Activated T-cell treated with anti-CD3 and anti-CD28 coated beads, Interleukin-2, amount 50 U/mL, for 4 hours (primary cell): ENCODE measurements at places on chromosomes 12 and 14.

DNA sequence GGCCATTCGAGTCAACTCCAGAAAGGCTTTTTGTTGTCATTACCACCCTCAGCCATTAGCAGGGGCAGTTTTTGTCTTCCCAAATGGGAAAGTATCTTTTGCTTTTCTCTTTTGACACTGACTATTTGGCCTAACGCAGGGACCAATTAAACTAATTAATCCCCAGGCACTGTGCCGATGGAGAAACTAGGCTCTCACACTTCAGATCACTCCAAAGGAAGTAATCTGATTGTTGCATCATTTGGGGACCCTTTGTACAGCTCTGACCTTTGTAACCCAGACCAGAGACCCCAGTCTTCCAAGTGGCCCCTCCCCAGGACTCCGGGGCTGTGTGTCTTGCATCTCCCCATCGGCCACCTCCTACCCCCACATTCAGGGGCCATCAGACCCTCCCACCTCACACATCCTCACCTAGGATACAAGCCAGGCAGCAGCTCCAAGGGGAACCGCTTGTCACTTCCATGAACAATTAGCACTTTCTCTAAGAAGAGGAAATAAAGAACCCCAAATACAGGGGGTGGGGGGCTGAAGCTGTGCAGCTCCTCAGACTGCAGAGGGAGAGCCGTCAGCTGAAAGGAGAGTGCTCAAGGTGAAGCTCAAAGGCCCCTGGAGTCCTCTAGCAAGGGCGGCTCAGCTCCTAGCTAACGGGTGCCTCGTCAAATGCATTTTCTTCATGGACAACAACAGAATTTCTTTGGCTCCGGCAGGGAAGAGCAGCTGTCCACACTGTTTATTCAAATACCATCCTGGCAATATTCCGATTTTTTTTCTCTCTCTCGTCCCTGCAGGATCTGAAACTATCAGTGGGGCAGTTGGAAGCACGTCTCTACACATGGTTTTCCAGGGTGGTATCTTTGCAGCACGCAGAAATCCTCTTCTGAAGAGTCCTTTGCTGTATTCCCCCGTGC is 64.3 kb upstream of the DIO3 start:
- DNase-seq = no peak

- DNase-seq = no peak
Observed at GRCh38 chr12:998020-998874, 7.2 kb downstream of the ERC1 start.

DNA sequence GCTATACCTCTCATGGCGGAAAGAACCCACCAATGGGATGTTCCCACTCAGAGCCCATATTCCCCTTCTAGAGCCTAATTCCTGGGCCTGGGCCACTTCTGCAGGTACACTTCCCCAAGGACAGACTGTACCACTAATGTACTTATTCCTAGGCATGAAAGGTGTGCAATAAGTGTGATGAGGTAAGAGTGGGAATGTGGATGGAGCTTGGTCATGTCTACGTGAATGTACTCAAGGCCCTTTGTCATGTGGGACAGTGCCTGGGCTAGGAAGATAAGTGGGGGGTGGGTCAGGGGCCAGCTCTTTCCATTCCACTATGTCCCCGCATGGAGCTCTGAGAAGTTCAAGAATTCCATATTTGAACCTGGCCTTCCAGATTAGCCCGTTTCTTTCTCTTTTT is 63.4 kb upstream of the FUT8 start:
- no peak for DNase-seq

GRCh38 chr12:63037746-63038712 is 103.1 kb upstream of the PPM1H start:
- no peak for DNase-seq

DNA sequence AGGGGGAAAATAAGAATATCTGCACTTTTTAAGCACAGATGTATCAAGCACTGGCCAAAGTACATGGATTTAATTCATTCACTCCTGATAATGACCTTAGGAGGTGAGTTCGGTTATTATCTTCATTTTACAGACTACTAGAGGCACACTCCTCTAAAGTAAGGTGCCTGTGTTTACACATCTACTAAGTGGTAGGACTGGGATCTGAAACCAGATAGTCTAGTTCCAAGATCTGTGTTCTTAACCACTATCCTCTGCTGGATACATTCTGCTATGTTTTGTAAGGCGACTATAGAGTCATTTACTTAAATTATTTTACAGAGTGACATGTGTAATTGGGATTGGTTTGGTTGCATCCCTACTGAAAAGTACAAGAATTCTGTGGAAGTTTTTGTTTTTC is 175.3 kb downstream of the ESR2 start:
- no peak for DNase-seq

DNA sequence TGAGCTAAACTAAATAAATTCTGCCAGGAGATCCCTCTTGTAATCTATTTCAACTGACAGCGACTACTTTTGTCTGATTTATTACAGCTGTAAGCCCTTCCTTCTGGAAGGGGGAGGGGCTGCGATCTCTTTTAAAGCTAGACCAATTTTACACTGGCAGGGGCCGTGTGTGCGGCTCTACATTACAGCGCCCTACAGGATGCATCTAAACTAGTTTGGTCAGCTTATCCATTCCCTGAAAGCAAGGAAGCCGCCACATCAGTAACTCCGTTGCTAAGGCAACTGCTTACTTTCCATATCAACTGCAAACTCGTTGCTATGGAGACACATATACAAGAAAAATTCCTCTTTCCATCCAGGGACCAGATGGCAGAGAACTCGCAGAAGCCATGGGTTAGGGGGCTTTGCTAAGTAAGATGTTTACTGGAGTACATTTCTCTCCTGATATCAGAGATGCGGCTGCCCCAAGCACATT is 17.4 kb downstream of the FOXN3 start:
- DNase-seq = no peak

DNA sequence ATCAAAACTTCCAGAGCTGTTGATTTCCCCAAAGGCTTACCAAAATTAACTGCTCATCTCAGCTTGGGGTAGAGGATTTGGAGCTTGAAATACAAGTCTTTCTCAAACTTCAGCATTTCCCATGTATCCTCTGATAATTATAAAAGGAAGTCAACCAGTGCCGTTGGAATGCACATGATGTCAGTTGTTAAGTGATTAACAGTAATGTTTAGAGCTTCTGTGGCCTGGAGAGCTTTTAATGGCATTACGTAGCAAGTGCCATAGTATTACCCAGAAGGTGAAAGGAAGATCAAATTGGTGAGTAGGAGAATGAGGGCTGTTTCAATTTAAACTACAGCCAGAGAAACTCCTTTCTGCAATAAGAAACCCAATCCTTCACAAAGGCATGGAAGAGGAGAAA is 62.5 kb upstream of the PTPRR start:
- no peak for DNase-seq

GRCh38 chr12:119207063-119207560 is 28.4 kb downstream of the HSPB8 start:
- DNase-seq = no peak

GRCh38 chr12:88408823-88409222 is 171.4 kb downstream of the KITLG start:
- DNase-seq = no peak

GRCh38 chr14:44279357-44279756 is 227.7 kb downstream of the FSCB start:
- no peak for DNase-seq

GRCh38 chr12:19910681-19911080 is 457.7 kb upstream of the PDE3A start:
- DNase-seq = no peak

- DNase-seq = peak; percentile 47
Observed at GRCh38 chr12:51814311-51815088, 34.0 kb downstream of the FIGNL2 start.

GRCh38 chr12:68647507-68647906 is 36.8 kb downstream of the RAP1B start:
- DNase-seq = no peak

GRCh38 chr12:29155079-29155478 is 6.0 kb downstream of the FAR2 start:
- no peak for DNase-seq

DNA sequence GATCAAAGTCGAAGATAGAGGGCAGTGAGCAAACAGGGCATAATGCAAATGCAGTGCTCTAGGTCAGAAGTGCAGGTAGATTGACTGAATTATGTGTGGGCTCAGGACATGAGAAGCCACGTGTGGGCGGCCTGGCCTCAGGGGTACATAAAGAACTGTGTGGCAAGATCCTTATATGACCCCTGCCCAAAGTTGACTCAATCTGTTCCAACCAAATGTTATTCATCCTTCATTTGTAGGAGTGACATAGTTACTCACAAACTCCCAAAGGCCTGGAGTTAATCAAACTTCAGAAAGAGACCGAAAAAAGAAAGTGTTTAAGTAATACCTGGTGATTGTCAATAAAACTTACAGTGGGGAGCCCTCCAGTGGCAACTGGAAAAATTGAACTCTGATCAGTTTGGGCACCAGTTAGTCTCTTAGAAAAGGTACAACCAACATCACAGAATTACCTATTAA is 150.4 kb upstream of the FAR2 start:
- DNase-seq = no peak

GRCh38 chr12:88469154-88469553 is 111.1 kb downstream of the KITLG start:
- no peak for DNase-seq

GRCh38 chr12:53048780-53049401 is 974 bp upstream of the TNS2 start:
- no peak for DNase-seq

GRCh38 chr12:16603260-16603915 is 2.6 kb downstream of the LMO3 start:
- DNase-seq = no peak

DNA sequence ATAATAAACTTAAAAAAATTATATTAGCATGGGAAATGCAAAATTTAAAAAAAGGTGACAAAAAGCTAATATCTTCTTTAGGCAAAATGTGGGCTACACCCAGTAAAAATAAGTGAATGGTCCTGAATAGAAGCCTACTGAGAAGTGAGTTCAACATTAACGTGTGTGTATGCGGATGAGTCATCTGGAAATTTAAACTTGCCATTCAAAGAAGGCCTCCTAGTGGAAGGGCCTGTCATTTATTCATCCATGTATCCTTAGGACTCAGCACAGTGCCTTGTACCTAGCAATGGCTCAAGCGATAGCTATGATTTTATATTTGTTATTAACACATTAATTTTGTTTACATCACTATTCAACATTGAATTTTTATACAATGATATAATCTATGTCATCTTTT is 226.2 kb downstream of the NUBPL start:
- DNase-seq = no peak
